ENCODE measurements at places on chromosomes 12 and 14.

GRCh38 chr12:29152223-29152868, 3.3 kb downstream of the FAR2 start:
- no peak overlapping the region for H3K4me3 ChIP-seq
- DNase-seq, result no peak
- H3K27ac ChIP-seq, result no peak overlapping the region
- H3K36me3 ChIP-seq, result no peaks in the 10 kb centered on the region

DNA sequence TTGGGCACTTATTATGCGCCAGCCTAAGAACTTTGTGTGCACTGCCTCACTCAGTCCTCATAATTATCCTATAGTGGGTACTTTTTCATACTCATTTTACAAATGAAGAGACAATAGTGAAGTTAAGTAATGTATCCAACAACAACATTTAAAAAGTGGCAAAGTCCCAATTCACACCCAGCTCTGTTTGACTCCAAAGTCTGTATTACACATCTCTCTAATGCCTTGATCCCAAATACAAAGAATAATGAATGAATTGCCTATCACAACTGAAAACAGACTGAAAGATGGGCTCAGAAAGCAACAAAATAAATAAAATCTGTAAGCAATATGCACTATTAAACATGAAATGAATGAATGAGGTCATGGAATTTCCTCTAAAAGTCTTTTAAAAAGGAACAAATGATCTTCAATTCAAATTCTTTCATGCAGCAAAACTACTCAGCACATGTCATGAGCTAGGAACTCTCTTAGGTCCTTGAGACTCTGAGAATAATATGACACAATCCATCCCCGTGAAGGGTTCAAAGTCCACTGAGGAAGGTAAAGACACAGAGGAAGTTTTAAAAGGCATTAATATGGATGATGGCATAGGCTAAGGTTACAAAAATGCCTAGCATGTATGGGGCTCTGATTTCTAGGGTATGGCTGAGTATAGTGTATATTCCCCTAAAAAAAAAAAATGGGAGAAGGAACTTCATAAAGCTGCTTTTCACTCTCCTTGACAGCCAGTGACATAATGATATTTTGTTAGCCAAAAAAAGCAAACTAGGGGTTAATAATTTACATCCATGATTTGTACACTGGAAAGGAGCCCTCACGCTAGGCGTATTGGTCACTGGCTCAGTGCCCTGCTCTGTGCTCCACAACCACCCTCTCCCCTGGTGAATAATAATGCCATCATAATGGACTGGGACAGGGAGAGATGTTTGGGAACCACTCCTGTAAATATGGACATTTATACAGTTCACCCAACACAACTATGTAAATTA, 103.4 kb downstream of the SLC2A13 start:
- H3K4me3 ChIP-seq, result no peak overlapping the region
- H3K27ac ChIP-seq, result no peak overlapping the region
- no peak for DNase-seq
- no peaks in the 10 kb centered on the region for H3K4me1 ChIP-seq

DNA sequence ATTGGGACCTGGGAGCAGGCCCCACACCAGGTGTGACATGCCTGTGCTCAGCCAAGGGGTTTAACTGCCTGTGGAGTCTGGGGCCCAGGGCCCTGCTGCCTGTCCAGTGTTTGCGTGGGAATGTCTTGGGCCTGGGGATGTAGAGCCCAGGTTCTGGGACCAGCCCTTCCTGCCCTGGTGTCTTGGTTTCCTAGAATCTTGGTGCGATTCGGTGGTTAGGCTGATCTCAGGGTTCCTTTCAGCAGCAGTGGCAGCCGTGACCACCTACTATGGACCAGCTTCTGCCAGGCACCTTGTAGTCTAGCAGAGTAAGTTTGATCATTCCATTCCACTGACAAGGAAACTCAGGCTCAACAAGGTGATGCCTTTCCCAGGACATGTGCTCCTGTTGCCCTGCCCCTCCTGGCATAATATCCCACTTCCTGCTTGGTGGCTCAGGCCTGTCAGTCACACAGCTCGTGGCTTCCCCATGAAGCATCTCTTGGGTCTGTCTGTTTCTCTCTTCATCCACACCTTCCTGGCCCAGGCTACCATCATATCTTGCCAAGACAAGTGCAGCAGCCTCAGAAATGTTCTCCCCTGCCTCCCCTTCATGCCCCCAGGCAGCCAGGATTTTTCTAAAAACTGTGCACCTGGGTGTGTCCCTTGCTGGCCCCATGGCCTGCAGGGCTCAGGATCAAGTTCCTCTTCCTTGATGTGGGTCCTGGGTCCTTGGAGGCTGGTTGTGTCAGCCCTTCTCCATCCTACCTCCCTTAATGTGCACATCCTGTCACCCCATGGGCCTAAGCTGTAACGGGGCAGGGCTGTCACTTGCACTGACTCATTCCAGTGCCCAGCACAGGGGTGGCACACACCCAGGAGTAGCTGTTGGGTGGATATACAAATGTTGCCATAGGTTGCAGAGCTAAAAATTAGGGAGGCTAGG, 101.6 kb downstream of the SLC25A47 start:
- peaks cover under 1% of the 10 kb centered on the region for H3K36me3 ChIP-seq
- no peak overlapping the region for H3K4me3 ChIP-seq
- no peak for DNase-seq

DNA sequence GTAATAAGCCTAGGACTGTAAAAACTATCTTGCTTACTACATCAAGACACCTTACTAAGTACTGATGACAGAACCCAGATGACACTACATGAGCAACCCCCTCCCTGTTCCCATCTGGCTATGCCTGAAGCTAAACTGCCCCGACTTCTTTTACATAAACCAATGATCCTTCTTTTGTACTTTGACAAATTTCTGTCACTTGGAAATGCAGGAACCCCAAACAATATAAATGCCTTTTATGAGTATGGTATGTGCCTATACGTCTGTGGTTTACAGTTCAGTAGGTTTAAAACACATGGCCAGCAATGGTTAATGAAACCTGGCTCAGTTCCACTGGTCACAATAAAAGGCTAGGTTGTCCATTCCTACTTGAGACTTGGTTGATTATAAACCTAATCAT, 6.1 kb downstream of the SYCP3 start:
- no peak for DNase-seq
- no peaks in the 10 kb centered on the region for H3K4me1 ChIP-seq
- no peak overlapping the region for H3K27ac ChIP-seq
- H3K36me3 ChIP-seq, result peaks cover 16% of the 10 kb centered on the region

DNA sequence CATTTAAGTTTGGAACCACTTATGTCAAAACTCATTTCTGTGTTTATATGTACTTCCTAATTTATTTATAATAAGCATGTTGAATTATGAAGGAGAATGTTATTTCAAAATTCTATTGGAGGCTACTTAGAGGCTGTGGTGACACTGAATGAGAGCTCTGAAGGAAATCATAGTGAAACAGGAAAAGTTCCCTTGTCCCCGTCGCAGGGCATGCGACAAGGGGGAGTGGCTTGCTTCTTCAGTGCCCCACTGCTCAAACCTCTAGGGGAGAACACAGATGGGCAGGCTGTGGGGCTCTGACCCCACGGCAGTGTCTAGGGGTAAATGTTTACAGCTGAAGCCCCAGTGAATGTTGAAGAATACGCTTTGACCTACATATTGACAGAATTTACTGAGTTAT, 261.9 kb downstream of the RAD51B start:
- no peaks in the 10 kb centered on the region for H3K4me1 ChIP-seq
- H3K36me3 ChIP-seq, result no peaks in the 10 kb centered on the region
- DNase-seq, result no peak
- H3K4me3 ChIP-seq, result no peak overlapping the region

DNA sequence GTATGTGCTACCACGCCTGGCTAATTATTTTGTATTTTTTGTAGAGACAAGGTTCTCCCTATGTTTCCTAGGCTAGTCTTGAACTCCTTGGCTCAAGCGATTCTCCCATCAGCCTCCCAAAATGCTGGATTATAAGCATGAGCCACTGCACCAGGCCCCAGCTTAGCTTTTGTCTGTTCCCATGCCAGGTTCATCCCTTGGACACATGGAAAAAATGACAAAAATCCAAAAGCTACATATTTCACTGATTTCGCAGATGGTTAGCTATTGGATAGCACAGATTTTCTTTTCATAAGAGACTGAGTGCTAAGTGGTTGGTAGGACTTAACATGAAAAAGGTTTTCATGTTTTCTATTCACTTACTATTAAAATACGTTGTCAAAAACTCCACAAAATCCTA, 286.6 kb upstream of the KITLG start:
- no peak for DNase-seq
- no peaks in the 10 kb centered on the region for H3K27me3 ChIP-seq
- H3K4me3 ChIP-seq, result no peak overlapping the region
- H3K27ac ChIP-seq, result no peak overlapping the region
- no peaks in the 10 kb centered on the region for H3K36me3 ChIP-seq

DNA sequence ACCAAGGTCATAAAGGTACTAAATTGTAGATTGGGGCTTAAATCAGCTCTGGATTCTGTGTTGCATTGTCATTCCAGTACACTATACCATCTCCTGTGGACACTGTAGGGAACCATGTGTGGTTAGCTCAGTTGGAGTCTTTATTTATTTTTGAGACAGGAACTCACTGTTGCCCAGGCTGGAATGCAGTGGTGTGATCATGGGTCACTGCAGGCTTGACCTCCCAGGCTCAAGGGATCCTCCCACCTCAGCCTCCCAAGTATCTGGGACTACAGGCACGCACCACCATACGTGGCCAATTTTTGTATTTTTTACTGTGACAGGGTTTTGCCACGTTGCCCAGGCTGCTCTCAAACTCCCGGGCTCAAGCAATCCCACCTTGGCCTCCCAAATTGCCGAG, 6.7 kb downstream of the PAPOLA start:
- H3K36me3 ChIP-seq, result no peaks in the 10 kb centered on the region
- no peaks in the 10 kb centered on the region for H3K27me3 ChIP-seq
- H3K4me3 ChIP-seq, result no peak overlapping the region
- peak overlapping the region; percentile 55 for H3K27ac ChIP-seq

DNA sequence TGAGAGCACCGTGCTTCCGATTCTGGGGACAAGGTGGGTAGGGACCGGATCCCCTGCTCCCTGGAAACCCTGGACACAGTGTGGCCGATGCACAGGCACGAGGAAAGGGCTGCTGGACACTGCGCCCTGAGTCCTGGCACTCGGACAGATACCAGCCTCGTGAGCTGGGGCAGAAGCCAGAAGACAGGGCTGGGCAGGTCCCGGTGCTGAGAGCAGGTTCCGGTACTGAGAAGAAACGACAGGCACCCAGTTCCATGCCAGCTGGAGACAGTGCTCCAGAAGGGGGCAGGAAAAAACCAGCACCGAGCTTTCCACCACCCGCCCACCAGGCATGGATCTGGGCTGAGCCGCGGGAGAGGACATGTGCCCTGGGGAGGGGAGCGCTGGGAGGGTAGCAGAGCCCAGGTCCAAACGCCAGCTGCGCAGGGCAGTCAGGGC, 6.5 kb downstream of the XRCC3 start:
- DNase-seq, result no peak
- peaks cover 13% of the 10 kb centered on the region for H3K27me3 ChIP-seq
- H3K27ac ChIP-seq, result no peak overlapping the region
- no peak overlapping the region for H3K4me3 ChIP-seq
- no peaks in the 10 kb centered on the region for H3K36me3 ChIP-seq
- H3K4me1 ChIP-seq, result peaks cover under 1% of the 10 kb centered on the region

DNA sequence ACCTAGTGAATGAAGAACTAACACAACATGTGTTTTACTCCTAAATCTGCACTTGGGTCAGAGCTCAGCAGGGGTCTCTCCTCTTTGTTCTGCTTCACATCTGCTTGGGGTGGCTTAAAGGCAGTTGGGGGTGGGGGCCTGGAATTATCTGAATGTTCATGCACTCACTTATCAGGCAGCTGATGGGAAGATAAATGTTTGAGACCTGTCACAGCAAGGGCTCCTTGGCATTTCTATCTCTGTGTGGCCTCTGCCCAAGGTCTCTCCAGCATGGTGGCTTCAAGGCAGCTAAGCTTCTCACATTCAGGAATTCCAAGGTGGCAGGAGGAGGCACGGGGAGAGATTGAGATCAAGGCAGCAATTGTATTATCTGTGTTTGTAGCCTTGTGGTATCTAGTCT, 6.4 kb upstream of the HMGA2 start:
- peaks cover 16% of the 10 kb centered on the region for H3K27me3 ChIP-seq
- H3K36me3 ChIP-seq, result no peaks in the 10 kb centered on the region
- H3K4me3 ChIP-seq, result no peak overlapping the region
- no peak overlapping the region for H3K27ac ChIP-seq

- no peak overlapping the region for H3K27ac ChIP-seq
- H3K4me1 ChIP-seq, result peaks cover 29% of the 10 kb centered on the region
- no peak for DNase-seq
- H3K27me3 ChIP-seq, result peaks cover 2% of the 10 kb centered on the region
- H3K4me3 ChIP-seq, result peak overlapping the region; percentile 15
Observed at GRCh38 chr12:51028126-51028812, 2.1 kb upstream of the SLC11A2 start.

DNA sequence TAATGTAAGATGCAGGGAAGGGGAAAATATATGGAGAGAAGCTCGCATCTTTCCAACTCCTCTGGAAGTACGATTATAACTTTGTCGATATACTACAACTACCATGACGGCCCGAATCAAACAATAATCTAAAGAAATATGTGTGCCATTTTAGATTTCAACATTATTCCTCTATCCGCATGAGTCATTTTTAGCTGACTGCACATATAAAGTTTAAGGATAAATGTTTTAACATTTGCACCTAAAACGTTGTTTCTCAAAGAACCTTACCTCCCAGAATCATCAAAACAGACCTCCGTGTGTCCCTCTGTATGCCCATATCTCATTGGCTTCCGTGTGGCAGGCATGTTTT, 482 bp downstream of the WDHD1 start:
- peak overlapping the region; percentile 87 for H3K27ac ChIP-seq
- peak overlapping the region; percentile 94 for H3K4me3 ChIP-seq
- DNase-seq, result no peak
- H3K27me3 ChIP-seq, result no peaks in the 10 kb centered on the region
- peaks cover 59% of the 10 kb centered on the region for H3K4me1 ChIP-seq
- no peaks in the 10 kb centered on the region for H3K36me3 ChIP-seq
